ENCODE measurements at places on chromosomes 4 and X. TPM values are rescaled to one million over a fixed set of nuclear protein-coding genes. Genes with fewer than 3 reads are reported as not detected.

MCUB gene
- 10.4 TPM for total RNA-seq

CHST7 gene
- total RNA-seq: 2.0 TPM

- DNase-seq: no peak
These were observed 733.9 kb upstream of the EPHA5 start for GRCh38 chr4:66404141-66404540.

- DNase-seq: peak; percentile 63
These were observed 2.1 kb downstream of the NUP62CL start for GRCh38 chrX:107204068-107204605.

DNA sequence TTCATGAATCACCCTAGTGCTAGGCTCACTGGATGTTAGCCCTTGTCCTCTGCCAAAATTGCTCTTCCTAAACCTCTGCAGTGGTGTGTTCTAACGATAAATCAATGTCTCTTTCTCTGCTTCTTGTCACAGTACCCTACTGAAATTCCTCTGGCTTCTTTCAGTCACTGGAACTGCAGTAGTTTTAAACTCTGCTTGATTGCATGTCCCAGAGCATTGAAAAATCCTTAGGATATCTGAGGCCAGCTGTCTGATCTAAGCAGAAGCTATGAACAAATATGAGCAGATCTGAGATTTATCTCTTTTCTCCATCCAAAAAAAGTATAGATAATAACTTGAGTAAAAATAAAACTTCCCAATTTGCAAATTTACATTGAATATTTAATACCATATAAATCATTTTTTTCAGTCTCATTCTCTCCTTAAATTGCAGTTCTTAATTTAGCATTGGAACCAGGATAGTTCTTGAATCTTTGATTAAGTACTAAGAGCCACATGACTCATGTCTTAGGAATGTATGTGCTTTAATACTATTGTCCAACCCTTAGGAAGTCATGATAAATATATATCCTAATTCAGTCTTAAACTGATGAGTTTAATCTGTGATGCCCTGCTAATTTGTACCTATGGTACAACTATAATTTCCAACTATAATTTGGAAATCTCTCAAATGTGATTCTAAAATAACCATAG is 169.7 kb downstream of the PDHA2 start:
- DNase-seq: no peak

DNA sequence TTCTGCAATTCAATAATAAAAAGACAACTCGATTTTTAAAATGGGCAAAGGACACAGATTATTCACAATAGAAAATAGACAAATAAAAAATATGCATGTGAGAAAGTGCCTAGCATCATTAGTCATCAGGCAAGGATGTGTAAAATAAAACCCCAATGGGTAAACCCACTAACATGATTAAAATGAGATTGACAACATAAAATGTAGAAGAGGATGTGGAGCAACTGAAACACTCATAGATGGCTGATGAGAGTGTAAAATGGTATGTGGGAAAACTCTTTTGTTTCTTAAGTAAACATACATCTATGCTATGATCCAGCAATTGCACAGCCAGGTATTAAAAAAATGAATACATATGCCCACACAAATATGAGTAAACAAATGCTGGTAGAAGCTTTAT is 177.6 kb downstream of the IQCM start:
- no peak for DNase-seq

DNA sequence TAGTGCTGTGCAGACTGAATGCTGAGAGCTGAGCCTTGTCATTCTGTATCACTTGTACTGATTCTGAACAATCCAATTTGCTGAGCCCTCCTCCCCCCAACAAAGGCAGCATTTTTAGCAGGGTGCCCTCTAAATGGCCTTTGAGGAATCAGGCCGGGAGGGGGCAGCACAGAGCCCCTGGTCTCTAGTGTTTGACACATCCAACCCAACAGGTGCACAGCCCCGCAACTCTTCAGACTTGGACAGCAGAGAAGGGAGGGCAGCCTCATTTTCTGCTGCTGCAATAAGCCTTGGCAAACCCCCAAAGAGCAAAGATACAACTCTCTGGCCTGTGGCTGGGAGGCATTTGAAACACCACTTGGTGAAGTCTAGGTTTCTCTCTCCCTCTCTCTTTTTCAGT is 3.4 kb downstream of the ATP1B4 start:
- DNase-seq: peak; percentile 47

Data from colonic mucosa (tissue), 4 donors.